ENCODE measurements at places on chromosomes 2 and 18. TPM values are rescaled to one million over a fixed set of nuclear protein-coding genes. Genes with fewer than 3 reads are reported as not detected.

DNA sequence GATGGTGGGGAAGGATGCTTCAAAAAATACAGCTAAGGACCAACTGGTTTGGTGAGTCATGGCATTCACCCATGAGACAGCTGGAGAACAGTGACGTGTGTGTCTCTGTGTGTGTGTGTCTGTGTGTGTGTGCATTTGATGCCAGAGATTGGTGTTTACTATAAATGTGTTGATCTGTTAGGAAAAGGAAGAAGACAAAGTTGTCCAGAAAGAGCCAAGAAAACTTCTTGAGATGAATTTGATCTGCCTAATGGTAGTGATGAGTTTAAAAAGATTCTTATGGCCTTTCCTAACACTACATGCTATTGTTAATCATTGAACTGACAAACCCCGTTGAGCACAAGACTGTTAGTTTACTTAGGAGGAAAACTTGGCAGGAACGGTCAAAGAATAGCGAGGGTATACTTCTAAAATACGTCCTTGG is 36.4 kb upstream of the IL1R1 start:
- no peak for DNase-seq

DNA sequence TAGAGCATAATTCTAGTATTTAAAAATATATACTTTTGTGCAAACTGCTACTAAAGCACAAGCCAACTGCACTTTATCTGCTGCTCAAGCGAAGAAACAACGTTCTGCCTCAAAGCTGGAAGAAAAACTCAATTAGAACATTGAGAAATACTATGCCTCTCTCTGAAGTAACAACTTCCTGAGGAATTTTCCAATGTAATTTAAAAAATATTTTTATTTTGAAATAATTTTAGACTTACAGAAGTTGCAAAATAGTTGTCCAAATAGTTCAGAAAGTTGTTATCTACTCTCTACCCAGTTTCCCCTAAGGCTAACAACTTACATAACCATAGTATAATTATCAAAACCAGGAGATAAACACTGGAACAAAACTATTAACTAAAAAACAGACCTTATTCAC is 12.3 kb upstream of the POLI start:
- DNase-seq, result no peak

- DNase-seq, result no peak
Measured at GRCh38 chr2:142030735-142031134, 100.1 kb downstream of the LRP1B start.

DNA sequence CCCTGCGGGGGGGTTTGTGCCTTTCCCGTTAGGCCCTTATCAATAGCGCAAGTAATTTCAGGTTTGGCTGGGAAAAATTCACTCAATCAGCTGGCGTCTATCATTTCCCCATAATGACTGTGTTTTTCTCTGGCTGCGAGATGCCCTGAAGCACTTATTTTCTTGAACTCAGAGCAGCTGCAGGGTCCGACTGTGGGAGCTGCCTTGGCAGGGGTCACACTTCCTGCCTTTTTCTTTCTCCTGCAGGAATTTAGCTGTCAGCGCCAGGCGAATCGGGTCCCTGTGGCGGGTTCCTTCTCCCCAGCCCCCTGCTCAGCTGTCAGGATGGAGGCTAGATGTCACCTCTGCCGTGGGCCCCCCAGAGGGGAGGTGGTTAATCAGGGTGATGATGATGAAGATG is 81.3 kb upstream of the HPCAL1 start:
- DNase-seq, result no peak

- DNase-seq, result no peak
Measured at GRCh38 chr2:189533288-189534035, 47.1 kb downstream of the SLC40A1 start.

- DNase-seq, result no peak
Measured at GRCh38 chr2:120489023-120489422, 143.1 kb downstream of the INHBB start.

DNA sequence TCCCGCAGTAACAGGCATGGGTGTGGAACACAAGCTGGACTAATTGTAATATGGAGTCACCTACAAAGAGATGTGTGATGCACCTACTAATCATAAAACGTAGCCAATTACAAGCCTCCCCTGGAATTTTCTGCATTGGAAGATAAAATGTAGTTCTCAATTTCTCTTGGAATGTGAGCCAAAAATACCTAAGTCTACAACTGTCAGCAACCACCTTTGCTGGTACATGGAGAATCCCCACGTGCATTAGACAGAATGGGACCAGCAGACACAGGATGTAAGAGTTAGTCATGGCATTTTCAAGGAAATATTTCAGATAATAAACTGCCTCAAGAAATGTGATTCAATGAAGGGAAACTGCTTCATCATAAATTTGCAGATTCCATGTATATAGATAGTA is 85.6 kb upstream of the DCC start:
- no peak for DNase-seq

GRCh38 chr2:233059797-233060500 is at the start of gene INPP5D:
Gene INPP5D, plus strand, starts transcription at chr2:233060342. Its CDS starts 137 bp downstream, at chr2:233060479.
- DNase-seq, result no peak

DNA sequence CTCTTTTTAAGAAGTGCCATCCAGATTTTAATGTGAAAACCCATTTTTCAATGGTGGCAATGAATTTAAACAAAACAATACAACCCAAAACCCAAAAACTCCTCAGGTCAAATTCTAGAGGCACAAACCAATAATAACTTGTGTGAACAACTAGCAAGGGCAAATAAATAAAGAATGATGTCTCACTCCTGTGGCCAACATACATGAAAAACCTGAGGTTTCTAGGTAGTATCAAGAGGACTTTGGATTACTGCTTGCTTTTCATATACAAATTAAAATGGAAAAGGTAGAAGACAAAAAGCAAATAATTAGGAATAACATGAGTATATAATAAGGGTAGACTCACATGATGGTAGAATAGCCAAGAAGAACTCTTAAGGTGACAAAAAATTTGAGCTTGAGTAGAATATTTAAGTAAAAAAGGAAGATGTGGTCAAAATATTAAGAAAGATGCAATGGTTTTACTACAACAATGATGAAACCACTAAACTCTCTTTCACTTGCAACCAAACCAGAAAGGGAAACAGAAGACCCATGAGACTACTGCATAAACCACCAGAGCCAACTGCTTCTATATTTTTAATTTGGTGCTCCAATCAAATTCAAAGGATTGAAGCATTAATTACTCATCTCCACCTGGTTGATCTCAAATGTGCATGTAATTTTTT is 53.5 kb downstream of the DARS1 start:
- no peak for DNase-seq

DNA sequence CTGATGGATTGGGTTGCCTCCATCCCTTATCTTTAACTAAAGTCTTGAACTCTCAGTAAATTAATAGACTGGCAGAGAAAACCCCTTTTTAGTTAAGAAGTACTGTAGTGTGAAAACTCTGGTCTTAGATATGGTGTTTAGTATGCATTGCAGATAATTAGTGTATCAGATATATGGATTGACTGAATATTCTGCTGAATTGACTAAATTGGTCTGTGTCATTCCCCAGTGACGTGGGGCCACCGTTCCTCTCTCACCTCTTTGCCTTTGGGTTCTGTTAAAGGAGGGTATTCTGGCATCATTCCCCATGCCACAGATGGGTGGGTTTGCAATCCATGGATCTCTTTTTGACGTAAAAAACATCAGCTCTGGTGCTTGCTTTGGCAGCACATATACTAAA is 67.1 kb upstream of the XPO1 start:
- no peak for DNase-seq

GRCh38 chr2:150478200-150478974 is 9.1 kb downstream of the RND3 start:
- DNase-seq, result no peak

DNA sequence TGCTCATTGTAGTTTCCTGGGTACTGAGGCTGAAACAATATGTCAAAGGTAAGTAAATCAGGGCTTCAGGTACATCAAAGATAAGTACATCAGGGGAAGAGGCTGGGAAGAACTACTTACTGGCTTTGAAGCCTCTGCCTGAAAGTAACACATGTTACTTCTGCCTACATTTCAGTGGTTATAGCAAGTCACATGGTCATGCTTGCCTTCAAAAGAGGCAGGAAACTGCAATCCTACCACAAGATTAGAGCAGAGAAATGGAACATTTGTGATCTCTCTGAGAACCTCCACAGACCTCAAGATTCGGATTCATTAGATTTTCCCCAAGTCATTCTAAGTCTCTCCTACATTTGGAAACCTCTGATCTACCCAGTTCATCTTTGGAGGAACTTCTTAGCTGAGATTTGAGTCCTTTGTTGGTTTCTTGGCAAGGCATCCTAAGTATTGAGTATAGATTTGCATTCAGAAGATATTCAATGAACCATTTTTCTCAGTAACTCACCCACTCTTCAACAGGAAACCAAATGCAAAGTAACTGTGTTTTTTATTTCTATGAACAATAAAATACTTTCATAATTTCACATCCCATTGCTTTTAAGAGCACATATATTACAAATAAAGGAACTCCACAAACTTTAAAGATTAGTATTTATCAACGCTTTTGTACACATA is 48.5 kb upstream of the CCDC195 start:
- DNase-seq, result no peak

GRCh38 chr2:55965966-55966365 is 42.4 kb upstream of the EFEMP1 start:
- DNase-seq, result no peak

DNA sequence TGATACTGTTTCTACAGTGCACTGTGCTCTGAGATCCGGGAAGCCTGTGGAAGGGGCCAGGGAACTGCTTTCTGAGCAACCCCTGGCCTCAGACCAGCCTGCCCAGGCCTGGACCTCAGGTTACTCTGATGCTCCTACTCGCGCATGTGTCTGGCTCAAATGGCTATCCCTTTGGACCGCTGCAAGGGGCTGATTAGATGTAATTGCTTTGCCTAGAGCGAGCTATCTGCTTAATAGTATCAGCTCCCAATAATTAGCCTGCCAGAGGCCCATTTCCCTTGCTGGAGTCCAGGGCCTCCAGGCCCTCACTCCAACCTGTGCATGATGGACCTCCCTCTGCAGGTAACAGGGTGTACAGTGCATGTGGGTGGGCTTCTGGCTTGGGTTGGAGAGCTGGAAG is 7.2 kb upstream of the KCNK3 start:
- DNase-seq, result no peak

GRCh38 chr18:41845563-41845962 is 109.5 kb upstream of the PIK3C3 start:
- DNase-seq, result no peak

DNA sequence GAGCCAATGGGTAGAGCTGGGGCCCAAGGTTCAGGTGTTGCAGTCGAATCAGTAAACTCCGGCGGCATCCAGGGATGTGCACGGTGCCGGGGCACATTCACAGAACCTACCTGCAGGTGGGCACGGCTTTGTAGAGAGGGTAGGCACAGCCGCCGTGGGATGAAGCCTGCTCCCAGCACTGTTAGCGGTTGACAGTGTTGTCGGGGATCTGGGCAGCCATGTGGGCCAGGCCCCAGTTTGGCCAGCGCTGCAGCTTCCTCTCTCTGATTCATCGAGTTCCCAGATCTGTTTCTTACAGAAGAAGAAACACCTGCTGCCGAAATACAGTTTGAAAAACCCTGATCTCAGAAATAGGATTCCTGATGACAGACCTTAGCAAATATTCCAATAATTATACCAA is 274.8 kb downstream of the AGAP1 start:
- no peak for DNase-seq

DNA sequence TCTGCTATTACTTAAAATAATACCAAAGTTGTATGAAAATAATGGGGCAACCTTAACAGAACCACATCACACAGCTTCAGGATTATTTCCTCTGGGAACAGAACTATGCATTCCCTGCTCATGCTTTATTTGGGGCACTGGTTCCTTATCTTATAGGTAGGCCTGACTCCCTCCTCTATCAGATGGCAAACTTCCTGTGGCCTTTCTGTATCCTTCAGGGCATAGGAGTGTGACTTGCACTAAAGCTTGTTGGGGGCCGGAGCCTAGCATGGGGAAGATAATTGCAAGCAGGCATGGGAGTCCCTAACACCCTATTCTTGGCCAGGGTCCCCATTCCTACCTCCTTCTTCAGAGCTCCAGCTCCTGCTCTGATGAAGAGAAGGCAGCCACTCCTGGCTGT is 167.2 kb upstream of the SERTAD2 start:
- no peak for DNase-seq

DNA sequence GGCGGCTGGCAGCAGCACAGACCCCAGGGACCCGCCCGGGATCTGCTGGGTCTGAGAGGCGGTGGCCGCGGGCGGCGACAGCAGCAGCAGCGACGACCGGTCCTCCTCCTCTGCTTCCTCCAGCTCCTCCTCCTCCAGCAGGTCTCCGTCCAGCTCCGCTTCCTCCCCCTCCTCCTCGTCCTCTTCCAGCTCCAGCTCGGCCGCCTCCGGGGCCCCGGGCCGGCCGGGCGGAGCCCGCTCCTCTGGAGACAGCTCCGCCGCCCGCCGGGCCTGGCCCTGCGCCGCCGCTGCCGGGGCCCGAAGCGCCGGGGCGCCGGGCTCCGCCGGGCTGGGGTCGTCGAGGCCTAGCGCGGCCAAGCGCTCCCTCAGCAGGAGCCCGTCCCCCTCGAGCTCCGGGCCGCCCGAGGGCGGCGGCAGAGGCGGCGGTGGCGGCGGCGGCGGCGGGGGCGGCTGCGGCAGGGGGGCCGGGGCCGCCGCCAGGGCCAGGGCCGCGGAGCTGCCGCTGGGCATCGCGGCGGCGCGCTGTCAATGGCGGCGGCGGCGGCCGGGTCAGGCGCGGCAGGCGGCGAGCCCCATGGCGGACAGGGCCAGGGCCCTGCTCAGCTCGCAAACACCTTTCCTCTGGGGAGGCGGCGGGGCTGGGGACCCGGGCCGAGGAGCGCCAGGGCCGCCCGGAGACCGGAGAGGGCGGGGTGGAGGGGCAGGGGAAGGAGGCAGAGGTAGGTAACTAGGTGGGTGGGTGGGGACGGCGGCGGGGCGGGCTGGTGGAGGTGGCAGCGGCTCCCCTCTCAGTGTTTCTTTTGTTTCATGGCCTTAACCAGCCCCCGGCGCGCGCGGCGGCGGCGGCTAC is 445 bp downstream of the MEX3C start:
- DNase-seq, result peak; percentile 52

DNA sequence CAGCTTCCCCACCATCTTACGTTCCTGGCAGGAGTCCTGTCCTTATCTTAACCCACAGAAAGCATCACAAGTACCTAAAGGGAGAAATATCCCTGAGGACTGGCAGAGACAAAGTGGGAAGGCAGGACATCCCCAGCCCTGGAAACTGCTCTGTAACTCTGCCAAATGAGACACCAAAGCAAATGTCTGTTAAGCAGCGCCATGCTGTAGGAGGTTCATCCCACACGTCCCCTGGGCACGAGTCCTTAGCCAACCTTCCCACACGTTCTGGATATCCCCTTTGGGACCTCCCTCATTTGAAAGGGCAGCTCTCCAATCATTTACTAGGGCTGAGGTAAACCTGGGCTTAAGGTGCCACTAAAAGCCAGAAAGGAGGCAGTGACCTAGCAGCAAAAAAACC is 207.2 kb downstream of the ATAD2B start:
- DNase-seq, result no peak

GRCh38 chr2:39247512-39248043 is 3.8 kb upstream of the CDKL4 start:
- no peak for DNase-seq

- no peak for DNase-seq
Measured at GRCh38 chr18:12765126-12765525, 62.3 kb downstream of the PSMG2 start.

The ICOS gene
- not detected for polyA plus RNA-seq

The GPAT2 gene
- polyA plus RNA-seq, result 1.2 TPM

The FAM237A gene
- not detected for polyA plus RNA-seq

The NEDD4L gene
- polyA plus RNA-seq, result 107 TPM

The FBLN7 gene
- 10.5 TPM for polyA plus RNA-seq

The KLHL41 gene
- 2.8 TPM for polyA plus RNA-seq

The TFPI gene
- 128 TPM for polyA plus RNA-seq

The ZBTB7C gene
- 2.6 TPM for polyA plus RNA-seq

The OTOF gene
- 0.13 TPM for polyA plus RNA-seq

The COL4A4 gene
- polyA plus RNA-seq, result 9.5 TPM

The FEV gene
- polyA plus RNA-seq, result not detected

The LIMS3 gene
- 1.6 TPM for polyA plus RNA-seq

Measured in right lung (tissue), 10 donors.